Activated CD8-positive, alpha-beta T cell treated with anti-CD3 and anti-CD28 coated beads, Interleukin-2, amount 10 ng/mL, durations not matched to agents 7 days and 5 days (primary cell): ENCODE measurements at places on chromosomes 3 and 15. TPM values are rescaled to one million over a fixed set of nuclear protein-coding genes. Genes with fewer than 3 reads are reported as not detected.

AP3B2 gene
- total RNA-seq, result not detected

DNA sequence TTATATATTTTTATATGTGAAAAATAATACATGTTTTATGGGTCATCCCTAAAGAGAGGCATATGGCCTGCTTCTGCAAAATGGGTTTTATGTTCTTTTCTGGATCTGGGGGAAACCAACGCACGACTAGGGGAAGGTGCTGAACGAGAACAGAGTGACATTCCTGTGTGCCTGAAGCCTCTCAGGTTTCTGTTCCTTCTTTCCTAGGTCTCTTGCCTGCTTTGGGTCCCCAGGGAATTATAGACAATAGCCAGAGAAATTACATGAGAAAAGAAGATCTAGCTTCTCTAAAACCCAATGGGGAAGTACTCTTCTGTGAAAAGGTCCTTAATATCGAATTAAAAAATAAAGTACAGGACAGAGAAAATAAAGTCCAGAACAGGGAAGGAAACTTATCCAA lies 66.5 kb downstream of the IGSF11 start:
- DNase-seq, result no peak

GRCh38 chr3:141963301-141963700 lies 86.9 kb downstream of the ATP1B3 start:
- no peak for DNase-seq

DNA sequence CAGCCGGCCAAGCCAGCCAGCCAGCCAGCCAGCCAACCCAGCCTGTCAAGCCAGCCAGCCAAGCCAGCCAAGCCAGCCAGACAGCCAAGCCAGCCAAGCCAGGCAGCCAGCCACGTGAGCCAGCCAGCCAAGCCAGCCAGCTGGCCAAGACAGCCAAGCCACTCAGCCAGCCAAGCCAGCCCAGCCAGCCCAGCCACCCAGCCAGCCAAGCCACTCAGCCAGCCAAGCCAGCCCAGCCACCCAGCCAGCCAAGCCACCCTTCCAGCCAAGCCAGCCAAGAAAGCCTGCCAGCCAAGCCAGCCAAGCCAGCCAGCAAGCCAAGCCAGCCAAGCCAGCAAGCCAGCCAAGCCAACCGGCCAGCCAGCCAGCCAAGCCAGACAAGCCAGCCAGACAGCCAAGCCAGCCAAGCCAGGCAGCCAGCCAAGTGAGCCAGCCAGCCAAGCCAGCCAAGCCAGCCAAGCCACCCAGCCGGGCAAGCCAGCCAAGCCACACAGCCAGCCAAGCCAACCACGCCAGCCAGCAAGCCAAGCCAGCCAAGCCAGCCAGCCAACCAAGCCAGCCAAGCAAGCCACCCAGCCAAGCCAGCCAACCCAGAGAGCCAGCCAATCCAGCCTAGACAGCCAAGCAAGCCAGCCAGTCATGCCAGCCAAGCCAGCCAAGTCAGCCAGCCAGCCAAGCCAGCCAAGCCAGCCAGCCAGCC lies 199.5 kb downstream of the GOLGA6L6 start:
- DNase-seq, result peak; percentile 24

DNA sequence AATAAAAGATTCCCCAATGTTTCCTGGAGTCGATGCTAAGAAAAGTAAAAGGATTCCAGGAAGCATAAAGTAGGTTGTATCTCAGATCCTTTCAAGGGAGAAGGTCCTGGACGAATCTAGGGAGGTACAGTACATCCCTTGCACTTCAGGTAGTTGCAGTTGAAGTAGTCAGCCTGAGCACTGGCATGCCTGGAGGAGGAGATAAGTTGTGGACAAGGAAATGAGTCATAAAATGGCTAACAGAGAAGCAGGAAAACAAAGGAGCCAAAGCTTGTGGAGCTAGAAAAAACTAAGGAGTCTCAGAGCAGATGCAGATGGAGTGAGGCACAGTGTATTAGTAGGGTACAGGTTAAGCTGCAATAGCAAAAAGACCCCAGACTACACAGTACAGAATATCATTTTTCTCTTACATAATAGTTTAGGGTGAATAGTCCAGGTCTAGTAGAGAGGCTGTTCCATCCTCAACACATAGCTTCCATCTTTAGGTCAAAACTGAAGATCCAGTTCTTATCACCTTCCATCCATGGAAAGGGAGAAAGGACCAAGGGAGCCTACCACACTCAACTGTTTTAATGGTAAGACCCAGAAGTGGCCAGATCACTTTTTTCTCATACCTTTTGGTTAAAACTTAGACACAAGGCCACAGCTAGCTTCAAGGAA lies 41.3 kb downstream of the COL6A5 start:
- no peak for DNase-seq

DNA sequence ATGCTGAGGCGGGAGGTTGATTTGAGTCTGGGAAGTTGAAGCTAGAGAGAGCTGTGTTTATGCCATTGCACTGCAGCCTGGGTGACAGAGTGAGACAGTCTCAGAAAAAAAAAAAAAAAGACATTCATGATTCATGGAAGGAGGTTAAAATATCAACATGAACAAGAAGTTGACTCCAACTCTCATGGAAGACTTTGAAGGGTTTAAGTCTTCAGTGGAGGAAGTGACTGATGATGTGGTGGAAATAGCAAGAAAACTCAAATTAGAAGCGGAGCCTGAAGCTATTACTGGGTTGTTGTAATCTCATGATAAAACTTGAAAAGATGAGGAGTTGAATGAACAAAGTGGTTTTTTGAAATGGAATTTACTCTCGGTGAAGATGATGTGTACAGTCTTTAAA lies 491.8 kb downstream of the SQOR start:
- no peak for DNase-seq

MESP2 gene
- total RNA-seq, result not detected

GRCh38 chr3:62065985-62066693 lies 307.2 kb downstream of the FEZF2 start:
- DNase-seq, result no peak
